ENCODE measurements at places on chromosomes 7 and 10.

GRCh38 chr7:32070406-32071360 is at the start of gene PDE1C:
Gene PDE1C, minus strand, starts transcription at chr7:32070407.
- no peak for DNase-seq

GRCh38 chr7:37336259-37336658 is 112.4 kb downstream of the ELMO1 start:
- DNase-seq, result no peak

- no peak for DNase-seq
Observed at GRCh38 chr10:773562-774161, 84.2 kb upstream of the DIP2C start.

- DNase-seq, result no peak
Observed at GRCh38 chr10:84427903-84428650, 99.7 kb downstream of the CCSER2 start.

DNA sequence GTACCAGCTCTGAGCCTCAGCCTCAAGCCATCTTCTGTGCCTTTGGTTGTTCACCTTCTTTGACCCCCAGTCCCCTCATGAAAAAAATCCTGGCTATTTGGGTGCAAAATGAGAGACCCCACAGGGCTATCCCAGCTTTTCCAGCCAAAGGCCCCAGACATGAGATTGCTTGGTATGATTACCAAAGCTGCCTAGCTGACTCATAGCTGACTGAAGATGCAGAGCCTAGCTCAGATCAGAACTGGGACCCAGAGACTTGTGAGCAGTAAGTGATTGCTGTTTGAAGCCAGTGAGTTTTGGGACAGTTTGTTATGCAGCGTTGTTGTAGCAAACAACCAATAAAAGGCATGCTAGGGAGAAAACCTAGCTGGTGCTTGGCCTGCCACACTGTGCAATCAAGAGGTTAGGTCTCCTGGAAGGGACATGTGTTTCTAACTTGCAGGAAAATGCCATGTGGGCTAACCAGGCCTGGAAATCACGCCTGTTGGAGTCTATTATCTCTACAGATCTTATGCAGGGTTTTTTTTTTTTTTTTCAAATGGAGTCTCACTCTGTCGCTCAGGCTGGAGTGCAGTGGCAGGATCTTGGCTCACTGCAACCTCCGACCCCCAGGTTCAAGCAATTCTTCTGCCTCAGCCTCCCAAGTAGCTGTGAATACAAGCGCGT is 48.0 kb upstream of the DAGLB start:
- DNase-seq, result no peak

- no peak for DNase-seq
Observed at GRCh38 chr10:95500649-95501048, 60.5 kb downstream of the SORBS1 start.

DNA sequence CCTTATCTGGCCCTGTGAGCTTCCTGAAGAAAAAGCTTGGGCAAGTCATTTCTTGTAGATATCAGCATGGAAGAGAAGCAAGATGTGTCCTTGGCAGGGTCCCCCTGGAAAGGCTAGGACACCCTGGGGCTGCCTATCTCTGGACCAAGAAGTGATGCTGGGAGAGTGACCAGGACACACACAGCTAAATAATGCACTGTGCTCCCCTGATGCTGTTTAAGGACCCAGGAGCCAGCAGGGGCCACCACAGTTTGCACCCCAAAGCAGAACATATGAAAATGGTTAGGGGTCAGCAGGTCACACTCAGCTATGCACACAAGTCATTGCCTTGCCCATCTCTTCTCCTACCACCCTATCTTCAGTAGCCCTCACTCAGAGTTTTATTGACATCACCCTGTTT is 47.9 kb upstream of the GPR26 start:
- DNase-seq, result no peak

GRCh38 chr10:62562795-62563194 is 188.6 kb downstream of the ZNF365 start:
- no peak for DNase-seq

DNA sequence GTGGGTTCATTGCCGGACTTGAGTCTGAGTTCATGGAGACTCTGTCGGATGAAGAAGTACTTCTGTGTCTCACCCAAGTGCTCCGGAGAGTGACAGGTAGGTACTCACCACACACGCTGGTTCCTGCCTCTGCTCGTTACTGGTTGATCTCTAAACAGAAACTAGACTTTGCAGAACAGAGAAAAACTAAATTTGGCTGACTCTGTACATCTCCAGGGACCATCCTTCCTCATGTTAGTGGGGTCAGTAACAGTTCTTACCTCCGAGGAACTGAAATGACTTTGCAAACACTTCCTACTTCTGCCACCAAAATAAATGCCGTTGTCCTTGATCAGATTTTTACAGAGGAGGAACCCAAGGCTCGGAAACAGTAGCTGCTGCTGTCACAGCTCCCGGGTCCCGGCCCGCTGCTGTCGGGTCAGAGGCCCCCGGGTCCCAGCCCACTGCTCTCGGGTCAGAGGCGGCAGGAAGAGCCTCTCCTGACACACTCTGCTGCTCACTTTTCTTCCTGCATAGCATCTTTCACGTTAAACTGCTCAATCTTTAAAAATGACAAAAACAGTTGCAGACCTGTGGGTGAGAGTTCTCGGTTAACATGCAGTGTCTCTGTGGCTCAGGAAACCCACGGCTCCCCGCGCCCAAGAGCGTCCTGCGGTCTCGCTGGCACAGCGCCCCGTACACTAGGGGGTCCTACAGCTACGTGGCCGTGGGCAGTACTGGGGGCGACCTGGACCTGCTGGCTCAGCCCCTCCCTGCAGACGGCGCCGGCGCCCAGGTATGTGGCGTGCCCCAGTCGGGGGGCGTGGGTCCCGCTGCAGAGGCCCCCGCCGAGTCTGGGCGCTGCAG is 4.8 kb upstream of the MTG1 start:
- DNase-seq, result no peak

DNA sequence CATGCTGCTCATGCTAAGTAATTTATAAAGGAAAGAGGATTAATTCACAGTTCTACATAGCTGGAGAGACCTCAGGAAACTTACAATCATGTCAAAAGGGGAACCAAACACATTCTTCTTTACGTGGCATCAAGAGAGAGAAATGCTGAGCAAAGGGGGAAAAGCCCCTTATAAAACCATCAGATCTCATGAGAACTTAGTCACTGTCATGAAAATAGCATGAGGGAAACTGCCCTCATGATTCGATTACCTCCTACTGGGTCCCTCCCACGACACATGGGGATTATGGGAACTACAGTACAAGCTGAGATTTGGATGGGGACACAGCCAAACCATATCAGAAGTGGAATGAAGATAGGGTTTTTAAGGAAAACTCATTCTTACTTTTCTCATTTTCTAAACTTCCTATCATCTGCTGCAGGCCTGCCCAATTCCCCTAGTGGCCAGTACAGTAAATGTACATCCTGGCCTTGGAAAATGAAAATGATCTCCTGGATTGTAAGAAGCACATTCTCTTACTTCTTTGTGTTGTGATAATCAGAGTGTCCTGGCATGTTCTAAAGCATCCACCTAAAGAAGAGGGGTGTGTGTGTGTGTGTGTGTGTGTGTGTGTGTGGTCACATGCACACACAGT is 421.5 kb downstream of the LRMDA start:
- DNase-seq, result no peak

- DNase-seq, result no peak
Observed at GRCh38 chr7:43148161-43148731, 35.8 kb downstream of the HECW1 start.

DNA sequence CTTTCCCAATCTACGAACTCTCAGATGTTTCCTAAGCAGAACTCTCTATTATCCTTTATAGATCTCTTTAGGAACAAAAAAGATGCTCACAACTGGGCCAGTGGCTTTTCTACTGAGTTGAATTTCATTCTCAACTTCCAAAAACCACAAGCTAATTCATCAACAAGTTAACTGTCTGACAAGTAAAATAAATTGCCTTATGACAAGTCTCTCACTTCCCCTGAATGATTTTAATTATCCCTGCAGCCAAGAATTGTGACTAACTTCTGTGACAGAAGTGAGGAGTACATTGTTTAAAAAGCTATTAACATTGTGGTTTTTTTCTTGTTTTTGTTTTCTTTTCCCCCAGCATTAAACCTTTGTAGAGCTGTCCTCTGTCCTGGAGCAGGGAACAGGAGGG is 343.1 kb downstream of the HPSE2 start:
- DNase-seq, result no peak

GRCh38 chr7:1819259-1819841 is 149.3 kb downstream of the ELFN1 start:
- DNase-seq, result no peak

GRCh38 chr10:76034353-76035205 is 603.2 kb downstream of the LRMDA start:
- no peak for DNase-seq

GRCh38 chr7:34747867-34748727 is 90.1 kb downstream of the NPSR1 start:
- no peak for DNase-seq

GRCh38 chr10:49083261-49083660 is 32.1 kb downstream of the VSTM4 start:
- no peak for DNase-seq

- DNase-seq, result no peak
Observed at GRCh38 chr7:111647881-111648280, 85.6 kb upstream of the IMMP2L start.

DNA sequence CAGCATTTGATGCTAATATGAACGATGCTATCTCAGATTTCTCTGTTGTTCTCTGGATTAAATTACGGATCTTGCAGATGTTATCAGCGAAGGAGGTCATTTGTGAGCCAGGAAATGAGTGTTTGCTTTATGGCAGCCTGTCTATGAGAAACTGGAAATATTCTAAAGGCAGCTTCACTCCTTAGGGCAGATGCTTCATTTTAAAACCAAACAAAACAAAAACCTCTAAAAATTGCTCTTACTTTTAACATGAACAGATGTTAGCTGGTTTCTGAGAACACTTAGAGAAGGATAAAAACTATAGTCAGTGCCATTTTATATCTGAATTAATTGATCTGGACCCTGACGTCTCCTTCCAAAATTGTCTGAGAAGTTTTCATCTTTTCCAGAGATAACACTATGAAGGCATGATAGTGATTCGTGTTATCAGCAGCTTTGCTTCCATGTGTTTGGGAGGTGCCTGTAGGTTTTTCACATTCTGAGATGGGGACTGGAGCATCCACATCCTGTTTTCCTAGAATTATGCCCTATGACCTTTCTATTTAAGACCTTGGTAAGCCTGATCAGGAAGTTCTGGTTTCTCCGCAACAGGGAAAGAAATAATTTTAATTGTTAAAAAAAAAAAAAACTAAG is 53.1 kb downstream of the CPED1 start:
- no peak for DNase-seq

DNA sequence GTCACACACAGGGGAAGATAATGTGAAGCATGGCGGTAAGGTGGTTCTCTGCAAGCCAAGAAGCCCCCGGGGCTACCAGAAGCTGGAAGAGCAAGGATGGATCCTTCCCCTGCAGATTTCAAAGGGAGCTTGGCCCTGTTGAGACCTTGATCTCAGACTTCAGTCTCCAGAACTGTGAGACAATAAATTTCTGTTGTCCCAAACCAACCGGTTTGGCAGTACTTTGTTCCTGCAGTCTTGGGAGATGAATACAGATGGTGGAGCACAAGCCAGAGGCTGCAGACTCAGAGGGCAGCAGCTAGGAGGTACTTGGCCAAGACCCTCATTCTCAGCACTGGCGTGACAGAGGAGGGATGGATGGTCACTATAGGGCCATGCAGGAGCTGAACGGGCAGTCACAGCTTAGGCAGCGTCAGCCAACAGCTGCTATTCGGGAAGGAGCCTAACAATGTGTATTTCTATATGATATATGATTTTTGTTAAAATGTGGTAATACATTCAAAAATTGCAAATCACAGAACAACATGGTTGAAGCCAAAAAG is 387.3 kb downstream of the TNS3 start:
- DNase-seq, result no peak

GRCh38 chr7:33195264-33195663 is 65.9 kb downstream of the BBS9 start:
- no peak for DNase-seq

GRCh38 chr7:95723583-95724180 is 48.7 kb upstream of the DYNC1I1 start:
- DNase-seq, result no peak

DNA sequence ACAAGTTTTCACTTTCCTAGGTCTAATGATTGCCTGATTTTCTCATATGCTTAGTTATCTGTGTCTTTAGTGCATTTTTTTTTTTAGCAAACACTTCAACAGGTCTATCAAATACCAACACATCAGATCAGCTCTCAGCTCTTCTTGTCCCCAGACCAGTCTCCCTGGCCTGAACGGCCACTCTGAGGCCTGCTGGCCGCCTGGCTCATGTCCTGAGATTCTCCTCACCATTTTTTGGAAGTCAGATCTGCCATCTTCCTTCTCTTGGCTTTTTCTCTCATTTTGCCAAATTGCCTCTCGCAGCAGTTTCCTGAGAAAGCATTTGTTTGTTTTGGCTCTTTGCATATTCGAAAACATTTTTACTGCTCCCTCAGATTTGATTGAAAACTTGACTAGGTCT is 29.3 kb downstream of the PPP2R2D start:
- DNase-seq, result no peak

DNA sequence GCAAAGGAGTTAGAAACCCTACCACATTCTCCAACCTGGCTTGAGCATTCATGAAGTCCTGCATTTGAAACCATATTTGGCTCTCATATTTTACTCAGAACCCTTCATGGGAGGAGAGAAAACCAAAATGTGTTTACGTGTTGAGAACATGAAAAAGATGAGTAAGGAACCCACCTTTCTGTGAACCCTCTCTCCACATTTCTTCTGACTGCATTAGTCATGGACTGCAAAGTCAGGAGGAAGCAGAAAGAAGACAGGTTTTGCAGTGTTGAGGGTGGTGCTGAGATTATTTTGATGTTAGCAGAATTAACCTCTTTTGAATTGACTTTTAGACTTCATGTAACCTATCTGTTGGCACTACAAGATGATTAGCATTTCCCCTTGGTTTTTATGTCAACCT is 4.9 kb downstream of the IFIT1B start:
- no peak for DNase-seq

DNA sequence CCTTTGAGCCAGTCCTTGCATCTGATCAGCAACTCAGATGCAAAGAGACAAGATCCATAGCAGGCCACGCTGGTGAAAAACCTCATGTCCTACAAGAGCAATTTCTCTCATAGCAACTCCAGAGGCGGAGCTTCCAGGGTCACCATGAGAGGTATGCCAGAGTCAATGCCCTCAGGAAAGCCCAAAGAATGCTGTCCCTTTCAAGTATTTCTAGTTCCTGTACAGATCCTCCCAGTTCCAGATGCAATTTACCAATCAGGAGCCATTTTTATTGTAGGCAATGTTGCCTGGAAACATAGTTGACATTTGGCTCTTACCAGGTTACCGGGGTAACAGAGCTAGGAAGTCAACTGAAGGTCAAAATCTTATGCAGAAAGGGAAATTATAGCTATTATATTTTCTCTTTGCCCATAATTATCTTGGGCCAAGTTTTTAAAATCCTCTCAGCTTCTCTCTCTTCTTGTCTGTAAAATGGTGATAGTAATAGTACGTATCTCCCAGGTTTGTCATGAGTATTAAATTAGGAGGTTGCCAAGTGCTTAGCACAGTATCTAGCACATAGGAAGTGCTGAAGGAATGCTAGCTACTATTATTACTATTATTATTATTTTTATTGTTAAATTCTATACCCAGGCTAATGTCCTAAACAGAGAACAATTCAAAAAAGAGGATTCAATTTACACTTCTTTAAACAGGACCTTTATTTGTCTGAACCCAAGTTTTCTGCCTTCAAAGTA is 46.3 kb upstream of the TM9SF3 start:
- DNase-seq, result no peak

GRCh38 chr7:104136981-104137380 is 70.8 kb downstream of the ORC5 start:
- DNase-seq, result no peak
